Suppressor macrophage treated with lipopolysaccharide for 1 hour (primary cell): ENCODE measurements at places on chromosomes 5 and 9.

- peak; percentile 79 for DNase-seq
Measured at GRCh38 chr5:177362610-177363507, 5.1 kb downstream of the RGS14 start.

DNA sequence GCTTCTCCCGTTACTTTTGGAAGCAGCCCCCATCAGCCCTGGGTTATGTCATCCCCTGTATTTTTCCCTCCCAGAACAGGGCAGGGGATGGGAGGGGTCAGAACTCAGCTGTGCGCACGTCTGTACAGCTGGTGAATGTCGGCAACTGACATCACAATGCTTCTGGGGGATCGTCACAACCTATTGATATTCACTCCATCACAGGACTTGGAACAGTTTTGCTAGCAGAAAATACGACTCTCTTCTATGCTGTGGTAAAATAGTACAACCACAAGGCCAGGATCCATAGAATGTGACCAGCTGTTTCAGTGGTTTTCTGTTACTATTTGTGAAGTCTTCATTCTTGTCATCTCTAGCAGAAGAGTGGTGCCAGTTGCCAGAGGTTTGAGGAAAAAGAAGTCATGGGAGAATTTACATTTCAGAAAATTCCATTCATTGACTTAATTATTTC, 77.1 kb upstream of the KLF4 start:
- DNase-seq: no peak

GRCh38 chr9:137045294-137046087, 486 bp downstream of the NPDC1 start:
- DNase-seq: peak; percentile 51

GRCh38 chr5:111931655-111932054, 174.7 kb upstream of the NREP start:
- DNase-seq: no peak

DNA sequence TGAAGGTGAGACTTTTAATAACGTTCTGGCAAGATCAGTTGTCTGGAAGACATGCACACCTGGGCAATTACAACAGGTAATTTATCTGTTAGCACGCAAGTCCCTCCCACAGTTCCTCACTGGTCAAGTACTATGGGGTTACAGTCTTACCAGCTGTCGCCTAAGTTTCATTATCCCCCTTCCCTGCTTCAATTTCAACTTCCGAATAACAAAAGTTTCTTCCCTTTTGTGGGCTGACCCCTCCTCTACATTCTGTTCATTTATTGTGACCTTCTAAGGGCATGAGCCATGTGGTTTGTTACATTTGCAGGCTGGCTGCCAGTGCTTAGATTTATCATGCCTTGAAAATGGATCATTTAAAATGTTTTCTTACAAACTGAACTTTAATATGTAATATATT, 16.5 kb downstream of the GAPT start:
- DNase-seq: no peak

GRCh38 chr5:146630472-146630871, 114.5 kb upstream of the GPR151 start:
- no peak for DNase-seq

DNA sequence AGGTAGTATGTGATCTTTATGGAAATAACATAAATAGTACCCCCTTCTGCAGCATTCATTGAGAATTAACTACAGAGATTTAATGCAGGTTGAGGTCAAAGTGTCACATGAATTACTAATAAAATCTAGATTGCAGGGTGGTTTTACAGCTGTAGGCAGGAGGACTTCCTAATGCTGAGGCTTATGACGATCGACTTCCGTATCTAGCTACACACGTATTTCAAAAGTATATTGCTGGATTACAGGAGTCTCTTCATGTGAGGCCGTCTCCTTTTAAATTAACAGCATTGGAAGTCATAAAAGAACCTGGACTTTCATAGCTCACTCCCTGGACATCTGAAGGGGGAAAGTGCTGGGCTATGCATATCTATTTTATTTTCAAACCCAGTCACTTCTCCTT, 180.9 kb downstream of the OSTF1 start:
- no peak for DNase-seq

- no peak for DNase-seq
Measured at GRCh38 chr5:148939676-148940075, 113.3 kb downstream of the ADRB2 start.

- DNase-seq: no peak
Measured at GRCh38 chr5:133196441-133197085, 144.8 kb downstream of the HSPA4 start.

GRCh38 chr5:170357955-170358444, 31.2 kb downstream of the KCNMB1 start:
- peak; percentile 95 for DNase-seq
